ENCODE measurements at places on chromosomes 6 and 20.

- DNase-seq = no peak
Measured at GRCh38 chr20:53800883-53801604, 207.4 kb upstream of the ZNF217 start.

GRCh38 chr6:21905531-21905930, 312.0 kb downstream of the SOX4 start:
- no peak for DNase-seq

- peak; percentile 79 for DNase-seq
Measured at GRCh38 chr6:3813150-3813780, 35.9 kb upstream of the FAM50B start.

DNA sequence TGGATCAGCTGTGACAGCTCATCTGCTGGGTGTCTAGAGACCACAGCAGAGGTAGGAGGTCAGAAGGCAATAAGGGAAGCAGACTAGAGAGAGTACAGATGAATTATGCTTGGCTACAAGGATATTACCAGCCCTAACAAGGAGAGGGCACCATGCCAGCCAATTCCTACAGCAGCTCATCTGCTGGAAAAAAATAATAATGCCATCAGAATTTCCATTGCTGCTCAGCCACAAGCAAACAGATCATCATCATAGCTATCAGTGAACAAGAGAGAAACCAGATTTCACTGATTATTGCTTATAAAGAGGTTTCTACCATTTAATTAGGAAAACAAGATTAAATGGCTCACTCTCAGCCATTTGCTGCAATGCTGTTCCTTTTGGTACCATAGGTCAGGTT, 66.5 kb downstream of the PSMG4 start:
- DNase-seq = no peak

DNA sequence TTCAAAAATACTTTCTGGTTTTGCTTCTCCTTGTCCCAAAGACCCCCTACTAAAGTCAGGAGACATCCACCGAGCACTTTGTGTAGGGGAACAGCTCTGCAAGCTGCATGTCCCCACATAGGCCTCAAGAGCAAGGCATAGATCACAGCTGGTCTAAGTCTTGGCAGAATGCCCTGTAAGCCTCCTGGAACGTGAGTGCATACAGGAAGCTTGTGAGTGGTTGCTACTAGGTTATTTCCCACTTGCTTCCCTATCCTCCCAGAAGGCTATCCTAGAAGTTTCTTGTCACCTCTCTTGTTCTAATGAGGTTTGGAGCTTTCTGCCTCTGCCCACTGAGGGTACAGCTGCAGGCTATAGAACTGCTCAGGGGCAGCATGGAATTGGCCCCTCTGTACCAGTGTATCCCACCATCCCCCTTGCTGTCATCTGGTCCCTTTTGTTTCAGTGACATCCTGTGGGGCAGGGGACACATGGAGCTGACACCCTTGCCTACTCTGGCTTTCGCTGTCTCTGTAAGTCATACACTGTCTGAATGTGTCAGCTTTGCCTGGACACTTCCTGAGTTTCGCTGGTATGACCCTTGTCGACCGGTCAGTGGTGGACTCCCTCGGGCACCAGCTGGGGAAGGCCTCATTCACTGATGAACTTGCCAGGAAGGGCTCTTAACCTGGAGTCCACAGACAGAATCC, 35.6 kb upstream of the KCNK16 start:
- DNase-seq = peak; percentile 60

GRCh38 chr6:72132851-72133250, 246.5 kb downstream of the RIMS1 start:
- DNase-seq = peak; percentile 40

DNA sequence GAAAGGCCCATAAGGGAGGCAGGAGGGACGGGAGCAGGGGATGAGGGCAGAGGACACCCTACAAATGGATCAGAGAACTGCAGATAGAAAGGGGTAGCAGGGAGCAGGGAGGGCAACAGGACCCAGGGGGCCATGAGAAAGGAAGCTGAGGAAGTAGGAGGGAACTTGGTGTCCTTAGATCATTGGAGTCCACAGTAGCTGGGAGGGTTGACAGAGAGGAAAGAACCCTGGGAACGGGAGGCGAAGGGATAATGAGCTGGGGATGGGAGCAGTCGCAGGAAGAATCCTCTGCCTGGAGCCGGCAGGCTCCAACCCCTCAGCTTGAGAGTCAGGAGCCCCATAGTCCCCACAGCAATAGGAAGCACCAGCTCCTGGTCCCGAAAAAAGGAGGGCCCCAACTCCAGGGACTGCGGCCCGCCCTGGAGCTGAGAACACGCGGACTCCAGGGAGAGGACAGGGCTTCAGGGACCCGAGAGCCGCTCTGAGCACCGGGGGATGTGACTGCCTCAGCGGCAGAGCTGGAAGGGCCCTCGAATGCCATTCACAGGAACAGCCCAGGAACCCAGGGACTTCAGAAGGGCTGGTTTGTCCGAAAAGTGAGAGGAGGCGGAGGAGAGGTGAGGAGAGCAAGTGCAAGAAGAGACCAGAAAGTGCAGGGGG, 32.7 kb downstream of the HLA-A start:
- DNase-seq = no peak

GRCh38 chr6:30644769-30645168, 2.2 kb upstream of the C6orf136 start:
- DNase-seq = no peak

DNA sequence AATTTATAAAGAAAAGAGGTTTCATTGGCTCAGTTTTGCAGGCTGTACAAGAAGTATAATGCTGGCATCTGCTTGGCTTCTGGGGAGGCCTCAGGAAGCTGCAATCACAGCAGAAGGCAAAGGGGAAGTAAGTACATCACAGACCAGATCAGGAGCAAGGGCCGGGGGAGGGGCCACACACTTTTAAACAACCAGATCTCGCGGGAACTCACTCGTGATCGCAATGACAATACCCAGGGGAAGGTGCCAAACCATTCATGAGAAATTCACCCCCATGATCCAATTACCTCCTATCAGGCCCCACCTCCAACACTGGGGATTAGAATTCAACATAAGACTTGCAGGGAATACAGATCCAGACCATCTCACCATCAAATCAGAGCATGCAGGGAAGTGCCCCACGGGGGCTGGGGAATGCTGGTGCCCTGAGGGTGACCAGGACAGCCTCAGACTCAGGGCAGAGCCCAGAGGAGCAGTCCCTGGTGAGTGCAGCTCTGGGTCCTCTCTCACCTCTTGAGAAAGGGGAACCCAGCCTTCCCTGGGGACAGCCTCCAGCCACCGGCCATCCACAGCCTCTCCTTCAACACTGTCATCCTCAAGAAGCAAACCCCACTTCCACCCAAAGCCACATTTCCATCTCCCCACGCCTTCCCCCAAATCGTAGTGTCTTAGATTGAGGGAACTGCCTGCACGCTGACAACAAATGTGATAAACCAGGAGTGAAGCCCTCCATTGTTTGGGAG, 80.7 kb downstream of the ANKRD60 start:
- no peak for DNase-seq

DNA sequence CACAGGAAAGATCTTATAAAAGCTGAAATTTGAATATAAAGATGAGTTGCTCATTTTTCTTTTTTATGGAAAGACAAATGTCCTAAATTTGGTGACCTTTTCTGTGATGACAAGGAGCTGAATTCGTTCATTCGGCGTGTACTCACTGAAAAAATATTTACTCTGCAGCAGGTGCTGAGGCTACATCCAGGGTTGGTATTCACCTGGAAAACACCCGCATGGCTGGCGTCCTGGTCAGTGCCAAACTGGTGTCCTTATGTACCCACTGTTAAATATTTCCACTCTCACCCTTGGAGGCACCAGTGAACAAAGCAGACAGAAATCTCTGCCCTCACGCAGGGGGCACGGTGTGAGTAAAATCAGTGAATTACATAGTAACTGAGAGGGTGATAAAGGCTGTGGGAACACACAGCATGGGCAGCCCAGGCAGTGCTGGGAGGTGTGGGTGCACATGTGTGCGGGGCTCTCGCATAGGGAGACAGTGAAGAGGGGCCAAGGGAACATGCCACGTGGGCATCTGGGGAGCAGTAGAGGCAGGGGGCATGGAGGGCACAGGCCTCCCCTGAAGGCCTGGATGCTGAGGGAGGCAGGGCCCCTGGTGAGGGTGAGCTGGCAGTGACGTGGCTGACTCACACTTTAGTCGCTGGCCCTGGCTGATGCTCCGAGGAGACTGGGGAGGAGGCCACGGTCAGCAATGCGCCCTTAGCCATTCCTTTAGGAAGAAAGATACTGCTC, 89.7 kb downstream of the INSM1 start:
- DNase-seq = peak; percentile 78

GRCh38 chr20:49245921-49246740, 26.9 kb downstream of the DDX27 start:
- DNase-seq = peak; percentile 72

GRCh38 chr6:167005350-167006159, 6.4 kb downstream of the CEP43 start:
- DNase-seq = no peak

- DNase-seq = no peak
Measured at GRCh38 chr20:44601801-44602204, 19.4 kb downstream of the PKIG start.

GRCh38 chr6:88728756-88729155, 234.7 kb downstream of the RNGTT start:
- DNase-seq = no peak

DNA sequence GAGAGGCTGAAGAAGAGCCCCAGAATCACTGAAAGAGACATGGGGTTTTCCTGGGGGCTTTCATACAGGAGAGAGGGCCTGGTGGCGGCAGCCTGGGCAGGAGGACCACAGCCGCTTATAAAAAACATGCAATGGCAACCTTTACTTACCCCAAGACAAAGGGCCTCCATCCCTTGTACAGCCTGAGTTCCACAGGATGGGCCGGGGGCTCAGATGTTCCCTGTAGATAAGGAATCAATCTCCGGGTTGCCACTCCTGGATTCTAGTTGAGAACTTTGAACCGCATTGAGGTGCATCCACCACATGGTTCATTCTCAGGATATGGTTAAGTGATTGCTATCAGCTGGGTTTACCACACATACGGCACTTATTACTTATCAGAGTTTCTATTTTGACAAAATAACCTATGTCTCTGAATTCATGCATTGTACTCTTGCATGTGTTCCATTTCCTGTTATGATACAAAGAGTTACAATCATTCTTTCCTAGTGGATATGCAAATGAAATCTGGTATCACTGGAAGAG, 677.6 kb downstream of the KIF16B start:
- DNase-seq = no peak

GRCh38 chr20:45890077-45890984, 677 bp downstream of the NEURL2 start:
- peak; percentile 73 for DNase-seq

- DNase-seq = no peak
Measured at GRCh38 chr6:3571836-3572235, 115.0 kb upstream of the SLC22A23 start.

DNA sequence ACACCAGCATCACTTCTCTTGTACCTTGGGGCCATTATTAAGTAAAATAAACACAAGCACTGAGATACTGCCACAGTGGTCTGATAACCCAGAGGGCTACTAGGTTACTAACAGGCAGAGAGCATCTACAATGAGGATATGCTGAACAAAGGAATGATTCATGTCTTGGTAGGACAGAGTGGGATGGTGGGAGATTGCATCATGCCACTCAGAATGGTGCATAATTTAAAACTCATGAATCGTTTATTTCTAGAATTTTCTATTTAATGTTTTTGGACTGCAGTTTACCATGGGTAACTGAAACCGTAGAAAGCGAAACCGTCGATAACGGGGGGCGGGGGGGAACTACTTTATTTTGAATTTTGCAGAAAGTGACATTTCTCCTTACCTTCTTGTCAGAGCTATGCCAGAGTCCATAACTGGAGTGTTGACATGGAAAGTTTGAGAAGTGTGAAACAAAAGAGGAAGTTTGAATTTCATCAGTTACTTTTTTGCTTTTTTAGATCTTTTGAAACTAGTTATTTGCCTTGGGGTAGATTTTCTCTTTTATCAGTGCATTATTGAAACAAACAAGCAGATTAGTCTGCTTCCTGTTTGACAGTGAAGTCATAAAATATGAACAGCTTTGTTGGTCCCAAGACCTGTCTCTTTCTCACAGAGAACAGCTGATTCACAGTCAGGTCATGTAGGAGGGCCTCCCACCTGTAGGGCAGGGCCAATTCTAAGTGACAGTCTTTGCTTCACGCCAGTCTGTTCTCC, 124.9 kb downstream of the KLHL32 start:
- DNase-seq = no peak

GRCh38 chr6:122033564-122034181, 365.8 kb upstream of the HSF2 start:
- DNase-seq = peak; percentile 68

- no peak for DNase-seq
Measured at GRCh38 chr6:39330057-39330456, 7.6 kb upstream of the KCNK16 start.

GRCh38 chr6:170003027-170003426, 251.6 kb downstream of the ERMARD start:
- no peak for DNase-seq

GRCh38 chr20:19552221-19553180, 205.6 kb upstream of the RIN2 start:
- DNase-seq = no peak

DNA sequence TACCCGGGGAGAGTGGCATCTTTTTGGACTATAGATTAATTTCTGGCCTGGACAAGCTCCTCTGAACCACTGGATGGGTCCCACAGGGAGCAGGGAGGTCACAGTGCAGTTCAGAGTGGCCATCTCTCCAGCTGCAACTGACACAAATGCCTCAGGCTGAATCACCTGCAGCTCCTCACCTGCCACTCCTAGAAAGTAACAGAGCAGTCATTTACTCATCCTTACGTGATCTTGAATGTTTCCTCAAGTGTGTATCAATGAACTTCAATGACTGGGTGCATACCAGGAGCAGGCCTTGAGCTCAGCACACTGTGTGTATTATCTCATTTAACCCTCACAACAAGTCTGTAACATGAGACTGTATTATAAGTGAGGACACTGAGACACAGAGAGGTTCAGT, 40.0 kb upstream of the SIRPG start:
- no peak for DNase-seq

DNA sequence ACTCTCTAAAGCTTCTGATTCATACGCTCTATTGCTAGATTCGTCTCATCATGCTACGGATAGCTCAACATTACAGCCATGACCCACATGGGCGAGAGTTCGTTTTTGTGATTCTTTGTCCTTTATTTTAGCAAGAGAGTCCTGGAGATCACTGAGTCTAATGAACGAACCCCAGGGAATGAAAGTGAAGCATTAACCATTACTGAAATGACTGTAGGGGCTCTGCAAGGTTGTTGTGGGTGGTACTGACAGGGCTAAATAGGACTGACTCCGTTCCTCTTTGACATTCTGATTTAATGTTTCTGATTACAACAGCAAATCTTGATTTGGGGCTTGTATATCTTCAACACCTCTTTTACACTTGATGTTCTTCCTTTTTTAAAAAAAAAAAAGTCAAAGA, 13.7 kb upstream of the RTF2 start:
- DNase-seq = no peak

All from ELR (cell line).